Activated T-helper 2 cell treated with anti-CD3 and anti-CD28 coated beads, Interferon-gamma antibody, Interleukin-2, Interleukin-4, amounts not matched to agents 10 μg/mL and 5 μg/mL and 100 μg/mL, durations not matched to agents 14 hours and 24 hours and 36 hours (primary cell): ENCODE measurements at places on chromosomes 2 and 18. TPM values are rescaled to one million over a fixed set of nuclear protein-coding genes. Genes with fewer than 3 reads are reported as not detected.

The ZBTB7C gene
- 0.07 and 0.21 TPM in 2 replicates for total RNA-seq

- H3K4me3 ChIP-seq, result no peak overlapping the region
- no peak for DNase-seq
- H3K27me3 ChIP-seq, result no peaks in the 10 kb centered on the region
- no peaks in the 10 kb centered on the region for H3K36me3 ChIP-seq
- no peak overlapping the region for H3K27ac ChIP-seq
- H3K4me1 ChIP-seq, result no peaks in the 10 kb centered on the region
Measured at GRCh38 chr18:59547581-59548182, 149.5 kb downstream of the CCBE1 start.

The SERPINB13 gene
- not detected in 2 replicates for total RNA-seq

The HOXD11 gene
- total RNA-seq, result not detected in 2 replicates
